ENCODE measurements at places on chromosomes 1 and 21. TPM values are rescaled to one million over a fixed set of nuclear protein-coding genes. Genes with fewer than 3 reads are reported as not detected.
A peak's percentile ranks its signal among the peaks of the same experiment; 100 is the strongest.

DNA sequence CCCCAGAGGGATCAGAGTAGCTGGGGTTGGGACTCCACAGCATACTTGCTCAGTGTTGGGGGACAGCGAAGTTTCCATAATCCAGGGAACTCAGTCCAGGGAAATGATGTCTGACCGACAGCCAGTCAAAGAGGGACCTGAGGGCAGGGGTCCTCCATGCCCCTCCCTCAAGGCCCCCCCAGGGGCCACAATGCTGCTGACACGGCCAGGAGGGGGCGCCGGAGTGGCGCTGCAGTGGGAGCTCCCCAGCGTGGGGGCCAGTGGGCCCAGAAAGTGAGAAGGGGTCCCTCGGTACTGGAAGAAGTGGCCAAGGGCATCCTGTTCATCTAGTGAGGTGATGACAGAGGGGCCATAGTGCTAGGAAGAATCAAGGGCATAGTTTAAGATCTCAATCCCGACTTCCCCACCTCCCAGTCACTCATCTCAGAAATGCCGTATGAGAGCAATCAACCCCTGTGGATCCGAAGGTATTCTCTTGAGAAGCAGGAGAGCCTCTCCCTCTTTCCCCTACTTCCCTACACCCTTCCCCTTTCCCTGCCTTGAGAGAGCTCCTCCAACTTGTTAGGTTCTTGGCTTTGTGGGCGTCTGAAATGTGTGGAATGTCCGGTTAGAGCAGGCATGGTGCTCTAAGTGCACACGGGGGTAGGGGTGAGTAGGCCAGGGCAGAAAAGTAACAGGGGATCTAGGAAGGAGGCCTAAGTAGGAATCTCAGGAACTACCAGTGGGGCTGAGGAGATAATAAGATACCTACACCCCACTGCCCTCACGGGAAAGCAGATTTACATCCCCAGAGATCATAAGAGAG, 4.1 kb downstream of the NUDT17 start:
- H3K27me3 ChIP-seq = no peaks in the 10 kb centered on the region
- H3K36me3 ChIP-seq = peaks cover 4% of the 10 kb centered on the region
- H3K27ac ChIP-seq = no peak overlapping the region
- DNase-seq = no peak
- H3K4me3 ChIP-seq = no peak overlapping the region

DNA sequence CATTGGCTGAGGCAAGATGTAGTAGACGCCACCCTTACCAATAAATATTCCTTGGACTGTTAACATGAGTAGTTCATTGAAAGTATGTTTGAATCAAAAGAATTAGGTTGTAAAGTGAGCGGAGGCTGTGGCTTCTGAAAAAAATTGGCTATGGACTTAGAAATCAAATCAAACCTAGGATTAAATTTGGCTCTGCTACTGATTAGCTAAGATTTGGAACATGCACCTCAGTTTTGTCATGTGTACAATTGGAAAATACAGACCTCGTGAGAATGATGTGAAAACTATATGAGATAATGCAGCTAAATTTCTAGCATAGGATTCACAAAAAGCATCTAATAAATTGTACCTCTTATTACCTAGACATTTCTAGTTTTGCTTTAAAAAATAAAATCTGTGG, 85.3 kb upstream of the USP25 start:
- no peak for DNase-seq
- no peak overlapping the region for H3K27ac ChIP-seq
- no peaks in the 10 kb centered on the region for H3K4me1 ChIP-seq
- H3K36me3 ChIP-seq = no peaks in the 10 kb centered on the region
- H3K27me3 ChIP-seq = peaks cover 14% of the 10 kb centered on the region
- H3K4me3 ChIP-seq = no peak overlapping the region

- H3K4me1 ChIP-seq = no peaks in the 10 kb centered on the region
- H3K36me3 ChIP-seq = no peaks in the 10 kb centered on the region
- no peak overlapping the region for H3K27ac ChIP-seq
- peaks cover 39% of the 10 kb centered on the region for H3K27me3 ChIP-seq
- no peak overlapping the region for H3K4me3 ChIP-seq
Measured at GRCh38 chr21:38798481-38798882, 7.2 kb upstream of the ETS2 start.

DNA sequence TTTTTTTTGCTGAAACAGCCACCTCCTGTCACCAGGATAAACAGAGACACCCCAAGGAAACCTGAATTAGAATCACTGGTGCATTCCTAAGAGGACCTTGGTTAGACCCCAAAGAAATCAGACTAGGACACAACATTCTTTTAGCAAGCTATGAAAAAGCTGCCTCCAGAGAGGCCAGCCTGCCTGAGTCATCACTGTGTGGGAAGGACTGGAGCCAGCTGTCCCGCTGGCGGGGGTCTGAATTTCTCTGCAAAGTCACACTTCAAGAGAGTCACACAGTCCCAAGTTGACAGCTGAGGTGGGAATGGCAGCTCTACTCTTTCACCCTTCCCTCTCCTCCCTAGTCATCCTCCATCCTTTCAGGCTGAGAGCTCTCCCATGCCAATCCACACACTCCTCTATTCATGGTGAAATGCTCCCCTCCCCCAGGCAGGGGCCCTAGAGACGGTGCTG, 405.0 kb upstream of the POU3F1 start:
- H3K36me3 ChIP-seq = no peaks in the 10 kb centered on the region
- H3K4me1 ChIP-seq = peaks cover 3% of the 10 kb centered on the region
- no peak overlapping the region for H3K4me3 ChIP-seq

ANGPTL3 gene
- total RNA-seq = not detected

- DNase-seq = no peak
- H3K27me3 ChIP-seq = peaks cover 7% of the 10 kb centered on the region
- H3K4me3 ChIP-seq = no peak overlapping the region
- no peaks in the 10 kb centered on the region for H3K36me3 ChIP-seq
- no peak overlapping the region for H3K27ac ChIP-seq
Measured at GRCh38 chr21:35520302-35520701, 471.2 kb upstream of the RUNX1 start.

DNA sequence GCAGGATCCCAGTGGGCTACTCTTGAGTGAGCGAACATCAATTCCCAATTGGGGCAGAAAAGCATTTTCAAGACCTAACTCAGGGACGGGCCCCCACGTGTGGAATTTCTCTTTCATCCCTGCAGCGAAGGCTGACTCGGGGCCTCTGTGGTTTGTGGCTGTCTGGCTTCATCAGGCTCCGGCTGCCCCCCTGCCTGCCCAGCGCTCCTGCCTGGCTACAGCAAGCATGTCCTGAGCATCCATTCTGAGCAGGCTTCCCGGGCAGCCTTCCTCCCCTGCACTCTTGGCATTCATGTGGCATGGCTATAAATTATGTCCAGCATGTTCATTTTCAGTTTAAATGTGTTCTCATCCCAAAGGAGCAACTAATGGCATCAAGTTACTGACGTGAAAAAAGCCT, 588.1 kb downstream of the KIF26B start:
- no peaks in the 10 kb centered on the region for H3K4me1 ChIP-seq
- no peaks in the 10 kb centered on the region for H3K27me3 ChIP-seq
- H3K36me3 ChIP-seq = peaks cover 24% of the 10 kb centered on the region
- H3K27ac ChIP-seq = no peak overlapping the region
- no peak for DNase-seq
- no peak overlapping the region for H3K4me3 ChIP-seq

GRCh38 chr1:5793516-5793915, 198.7 kb downstream of the NPHP4 start:
- peaks cover 6% of the 10 kb centered on the region for H3K27me3 ChIP-seq
- H3K27ac ChIP-seq = no peak overlapping the region
- no peaks in the 10 kb centered on the region for H3K4me1 ChIP-seq
- no peak overlapping the region for H3K4me3 ChIP-seq
- H3K36me3 ChIP-seq = peaks cover 5% of the 10 kb centered on the region

TCP10L gene
- 1.3 TPM for total RNA-seq

- H3K36me3 ChIP-seq = no peaks in the 10 kb centered on the region
- no peak for DNase-seq
- no peaks in the 10 kb centered on the region for H3K4me1 ChIP-seq
Measured at GRCh38 chr21:41604583-41605041, 96.7 kb upstream of the TMPRSS2 start.

GRCh38 chr1:84969489-84970250, 27.2 kb downstream of the MCOLN2 start:
- H3K27ac ChIP-seq = peak overlapping the region; percentile 75
- H3K36me3 ChIP-seq = peaks cover 4% of the 10 kb centered on the region
- no peaks in the 10 kb centered on the region for H3K27me3 ChIP-seq
- DNase-seq = no peak
- H3K4me1 ChIP-seq = peaks cover 4% of the 10 kb centered on the region
- H3K4me3 ChIP-seq = peak overlapping the region; percentile 47

DNA sequence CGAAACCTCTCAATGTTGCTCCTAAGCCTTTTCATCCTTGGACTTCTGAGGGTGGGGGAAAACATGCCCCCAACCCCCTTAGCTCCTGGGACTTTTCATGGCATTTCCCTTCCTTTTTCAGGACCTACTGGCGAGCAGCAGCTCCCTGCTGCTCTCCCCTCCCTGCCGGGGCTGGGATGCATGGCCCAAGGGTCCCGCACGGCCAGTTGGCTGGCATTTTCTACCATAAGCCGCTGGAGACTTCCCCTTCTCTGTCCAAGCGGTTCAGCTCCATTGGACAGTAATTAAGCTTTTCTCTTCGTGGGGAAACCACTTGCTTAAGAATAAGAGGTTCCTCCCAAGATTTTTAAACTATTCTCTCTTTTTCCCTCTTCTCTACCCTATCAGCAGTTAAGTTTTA, 52.8 kb downstream of the FCRL5 start:
- H3K27ac ChIP-seq = no peak overlapping the region
- no peak for DNase-seq
- no peaks in the 10 kb centered on the region for H3K36me3 ChIP-seq
- H3K4me3 ChIP-seq = no peak overlapping the region
- peaks cover 26% of the 10 kb centered on the region for H3K27me3 ChIP-seq

GRCh38 chr1:154983776-154984466, 777 bp downstream of the FLAD1 start:
- peaks cover 6% of the 10 kb centered on the region for H3K36me3 ChIP-seq
- no peak overlapping the region for H3K27ac ChIP-seq
- H3K4me3 ChIP-seq = no peak overlapping the region
- H3K27me3 ChIP-seq = no peaks in the 10 kb centered on the region
- DNase-seq = no peak

PRAMEF33 gene
- total RNA-seq = not detected

DTL gene
- total RNA-seq = 43.2 TPM

OR14K1 gene
- total RNA-seq = not detected

ZNF692 gene
- total RNA-seq = 142 TPM

DNA sequence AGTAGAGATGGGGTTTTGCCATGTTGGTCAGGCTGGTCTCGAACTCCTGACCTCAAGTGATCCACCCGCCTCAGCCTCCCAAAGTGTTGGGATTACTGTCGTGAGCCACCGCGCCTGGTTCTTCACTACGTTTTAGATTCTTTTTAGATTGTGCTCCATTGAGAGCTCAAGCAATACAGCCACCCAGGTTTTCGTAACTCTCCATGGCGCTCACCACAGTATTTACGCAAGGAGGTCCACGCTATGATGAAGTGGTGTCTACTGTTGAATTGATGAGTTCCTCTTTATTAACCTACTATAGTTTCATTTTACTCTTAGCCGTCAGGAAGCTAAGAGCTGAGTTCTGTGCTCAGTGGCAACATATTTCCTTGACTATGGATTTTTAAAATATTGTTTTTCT, 1.8 kb upstream of the KIF1B start:
- H3K27me3 ChIP-seq = no peaks in the 10 kb centered on the region
- H3K4me1 ChIP-seq = peaks cover 20% of the 10 kb centered on the region
- DNase-seq = no peak
- H3K27ac ChIP-seq = peak overlapping the region; percentile 86
- peak overlapping the region; percentile 48 for H3K4me3 ChIP-seq

DNA sequence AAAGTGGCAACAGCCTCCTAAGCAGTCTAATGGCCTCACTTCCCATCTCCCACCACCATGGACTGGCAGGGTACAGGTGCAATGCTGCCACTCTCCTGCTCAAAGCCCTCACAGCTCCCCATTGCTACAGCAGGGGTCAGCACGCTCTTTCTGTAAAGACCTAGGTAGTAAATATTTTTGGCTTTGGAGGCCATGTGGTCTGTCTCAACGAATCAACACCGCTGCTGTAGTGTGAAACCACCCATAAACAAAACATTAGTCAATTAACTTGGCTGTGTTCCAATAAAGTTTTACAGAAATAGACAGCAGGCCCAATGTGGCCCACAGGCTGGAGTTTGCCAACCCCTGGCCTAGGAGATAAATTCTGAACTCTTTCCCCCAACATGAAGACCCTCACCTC, 44.6 kb upstream of the TMEM125 start:
- DNase-seq = no peak
- no peak overlapping the region for H3K4me3 ChIP-seq
- H3K27me3 ChIP-seq = peaks cover 5% of the 10 kb centered on the region
- no peak overlapping the region for H3K27ac ChIP-seq
- H3K36me3 ChIP-seq = no peaks in the 10 kb centered on the region

JAM2 gene
- total RNA-seq = 0.45 TPM

DNA sequence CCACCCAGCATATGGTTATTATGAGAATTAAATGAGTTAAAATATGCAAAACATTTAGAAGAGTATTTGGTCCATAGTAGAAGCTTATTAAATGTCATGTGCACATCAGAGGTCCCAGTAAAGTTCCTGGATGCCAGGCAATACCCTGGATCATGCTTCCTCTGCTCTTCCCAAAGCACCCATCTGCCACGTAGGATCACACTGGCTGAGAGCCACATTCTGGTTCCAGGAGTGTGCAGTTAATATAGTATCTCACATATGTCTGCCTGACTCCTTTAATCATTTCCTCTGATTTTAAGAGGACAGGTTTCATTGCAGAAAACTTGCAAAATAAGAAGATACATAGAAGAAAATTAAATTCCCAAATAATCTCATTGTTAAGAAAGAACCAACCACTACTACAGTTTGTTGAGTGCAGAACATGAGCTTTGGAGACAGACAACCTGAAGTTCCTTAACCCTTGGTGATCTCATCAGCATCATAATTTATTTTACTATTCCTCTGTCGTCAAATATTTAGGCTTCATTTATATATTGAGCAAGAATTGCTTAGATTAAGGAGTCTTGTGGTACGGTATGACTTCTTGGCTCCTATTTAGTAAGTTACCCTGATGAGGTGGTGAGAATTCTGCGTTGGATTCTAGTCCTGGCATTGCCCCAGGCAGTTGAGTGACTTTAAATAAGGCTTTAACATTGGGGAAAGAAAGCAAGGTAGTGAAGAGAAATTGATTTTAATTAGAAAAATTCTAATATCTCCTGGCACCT, 12.3 kb downstream of the SGIP1 start:
- no peaks in the 10 kb centered on the region for H3K4me1 ChIP-seq
- no peak overlapping the region for H3K27ac ChIP-seq
- DNase-seq = no peak
- H3K27me3 ChIP-seq = peaks cover 6% of the 10 kb centered on the region
- H3K4me3 ChIP-seq = no peak overlapping the region

- H3K27me3 ChIP-seq = no peaks in the 10 kb centered on the region
- no peaks in the 10 kb centered on the region for H3K36me3 ChIP-seq
- no peak overlapping the region for H3K4me3 ChIP-seq
Measured at GRCh38 chr1:104592926-104593325, 843.2 kb downstream of the AMY1C start.

TFF2 gene
- not detected for total RNA-seq

- H3K27ac ChIP-seq = no peak overlapping the region
- H3K36me3 ChIP-seq = no peaks in the 10 kb centered on the region
- peaks cover 14% of the 10 kb centered on the region for H3K27me3 ChIP-seq
- no peaks in the 10 kb centered on the region for H3K4me1 ChIP-seq
Measured at GRCh38 chr21:17570786-17571185, 41.9 kb downstream of the BTG3 start.
